ENCODE measurements at places on chromosomes 2 and 18.

DNA sequence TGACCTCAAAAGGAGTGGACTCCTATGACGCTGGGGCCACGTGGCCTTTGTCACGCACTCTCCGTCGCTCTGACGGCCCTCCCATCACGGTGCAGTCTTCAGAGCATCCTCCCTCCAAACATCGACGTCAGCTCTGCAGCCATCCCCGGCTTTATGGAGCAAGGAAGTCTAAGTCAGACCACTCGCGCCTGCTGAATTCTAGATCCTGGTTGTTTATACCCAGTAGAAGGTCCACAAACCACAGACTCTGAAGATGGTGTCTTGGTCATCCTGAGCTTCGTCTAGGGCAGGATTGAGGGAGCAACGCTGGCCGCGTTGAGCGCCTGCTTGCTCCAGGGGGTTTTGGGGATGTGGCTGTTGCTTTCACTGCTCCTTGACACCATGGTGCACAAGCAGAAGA lies 228.0 kb upstream of the SALL3 start:
- no peak for DNase-seq

DNA sequence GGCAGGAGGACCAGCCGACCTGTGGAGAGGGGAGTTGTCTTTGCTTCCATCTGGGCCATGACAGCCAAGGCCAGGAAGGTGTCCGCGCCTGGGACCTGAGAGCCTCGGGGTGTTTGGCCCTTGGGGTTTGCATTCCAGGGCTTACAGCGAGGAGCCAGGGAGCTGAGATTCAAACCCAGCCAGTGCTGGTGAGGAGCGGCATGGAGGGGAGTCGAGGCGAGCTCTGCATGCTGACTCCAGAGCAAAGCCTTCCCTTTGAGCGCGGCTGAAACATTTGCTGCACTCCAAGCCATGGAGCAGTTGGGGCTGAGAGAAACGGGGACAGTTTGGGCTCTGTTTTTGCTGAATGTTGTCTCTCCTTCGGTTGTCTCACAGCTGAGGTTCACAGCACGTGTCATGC lies 77.4 kb downstream of the TWIST2 start:
- no peak for DNase-seq

GRCh38 chr2:26712486-26713465 lies 20.3 kb downstream of the KCNK3 start:
- peak; percentile 20 for DNase-seq

GRCh38 chr2:7840651-7841380 lies 841.0 kb upstream of the ID2 start:
- no peak for DNase-seq

GRCh38 chr2:72813841-72814240 lies 12.0 kb downstream of the EXOC6B start:
- no peak for DNase-seq

GRCh38 chr18:9741406-9741792 lies 33.3 kb downstream of the RAB31 start:
- no peak for DNase-seq

DNA sequence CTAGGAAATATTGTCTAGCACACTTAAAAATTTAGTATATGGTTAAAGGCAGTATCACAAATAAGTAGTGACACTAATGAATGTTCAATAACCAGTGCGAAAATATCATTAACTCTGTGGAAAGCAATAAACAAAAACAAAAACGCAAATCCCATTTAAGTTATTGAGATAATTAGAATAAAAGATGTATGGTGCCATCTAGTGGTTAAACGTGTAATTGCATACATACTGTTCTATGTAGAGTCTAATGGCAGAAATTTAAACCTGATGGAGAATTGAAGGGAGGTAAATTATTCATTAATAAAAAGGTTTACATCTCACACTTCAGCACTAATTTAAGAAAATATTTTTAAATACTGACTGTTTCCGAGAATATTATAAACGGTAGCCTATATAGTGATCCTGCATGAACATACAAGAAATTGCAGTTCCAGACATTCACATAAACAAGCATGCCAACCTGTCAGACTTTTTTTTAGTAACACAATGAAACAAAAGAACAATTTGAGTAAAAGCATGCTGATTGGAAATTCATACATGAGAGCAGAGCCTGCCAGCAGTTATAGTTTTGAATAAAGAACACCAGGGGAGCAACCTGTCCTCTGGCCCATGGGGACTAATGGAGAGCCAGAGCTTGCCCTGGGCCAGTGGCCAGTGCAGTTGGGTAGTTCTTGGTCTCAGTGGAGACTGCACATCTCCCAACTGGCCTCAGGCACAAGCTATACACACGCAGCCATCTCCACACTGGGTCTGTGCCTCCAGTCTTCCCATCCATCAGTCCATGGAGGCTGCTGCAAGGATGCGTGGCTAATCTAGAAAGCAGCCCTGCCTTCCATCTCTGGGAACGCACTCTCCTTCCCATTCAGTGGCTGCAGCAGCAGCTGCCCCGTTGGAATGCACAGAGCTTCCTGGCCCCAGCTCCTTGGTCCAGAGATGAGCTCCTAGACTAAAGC lies 28.0 kb downstream of the GCG start:
- peak; percentile 61 for DNase-seq

GRCh38 chr18:45830917-45831316 lies 5.4 kb downstream of the SIGLEC15 start:
- DNase-seq = no peak

DNA sequence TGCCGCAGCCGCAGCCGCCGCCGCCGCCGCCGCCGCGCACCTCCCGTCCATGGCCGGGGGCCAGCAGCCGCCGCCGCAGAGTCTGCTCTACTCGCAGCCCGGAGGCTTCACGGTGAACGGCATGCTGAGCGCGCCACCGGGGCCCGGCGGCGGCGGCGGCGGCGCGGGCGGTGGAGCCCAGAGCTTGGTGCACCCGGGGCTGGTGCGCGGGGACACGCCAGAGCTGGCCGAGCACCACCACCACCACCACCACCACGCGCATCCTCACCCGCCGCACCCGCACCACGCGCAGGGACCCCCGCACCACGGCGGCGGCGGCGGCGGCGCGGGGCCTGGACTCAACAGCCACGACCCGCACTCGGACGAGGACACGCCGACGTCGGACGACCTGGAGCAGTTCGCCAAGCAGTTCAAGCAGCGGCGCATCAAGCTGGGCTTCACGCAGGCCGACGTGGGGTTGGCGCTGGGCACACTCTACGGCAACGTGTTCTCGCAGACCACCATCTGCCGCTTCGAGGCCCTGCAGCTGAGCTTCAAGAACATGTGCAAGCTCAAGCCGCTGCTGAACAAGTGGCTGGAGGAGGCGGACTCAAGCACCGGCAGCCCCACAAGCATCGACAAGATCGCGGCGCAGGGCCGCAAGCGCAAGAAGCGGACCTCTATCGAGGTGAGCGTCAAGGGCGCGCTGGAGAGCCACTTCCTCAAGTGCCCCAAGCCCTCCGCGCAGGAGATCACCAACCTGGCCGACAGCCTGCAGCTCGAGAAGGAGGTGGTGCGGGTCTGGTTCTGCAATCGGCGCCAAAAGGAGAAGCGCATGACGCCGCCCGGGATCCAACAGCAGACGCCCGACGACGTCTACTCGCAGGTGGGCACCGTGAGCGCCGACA lies 2.4 kb downstream of the POU3F3 start:
- no peak for DNase-seq

DNA sequence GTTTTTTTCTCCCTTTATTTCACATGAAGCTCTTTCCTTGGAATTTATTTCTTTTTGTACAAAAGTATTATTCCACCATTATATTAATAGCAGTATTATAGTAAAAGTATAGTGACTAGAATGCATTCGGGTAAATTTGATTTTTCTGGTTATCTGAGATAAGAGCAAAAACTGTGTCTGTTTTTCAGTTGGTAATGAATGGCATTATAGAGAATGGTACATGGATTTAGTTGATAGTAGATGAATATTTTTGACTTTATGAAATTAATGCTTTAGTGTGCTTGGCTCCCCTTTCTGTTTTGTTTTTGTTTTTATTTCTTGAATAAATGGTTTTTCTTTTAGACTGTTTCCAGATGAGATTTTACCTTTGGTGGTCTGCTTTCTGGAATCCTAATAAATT lies 71.8 kb downstream of the MTA3 start:
- DNase-seq = no peak

DNA sequence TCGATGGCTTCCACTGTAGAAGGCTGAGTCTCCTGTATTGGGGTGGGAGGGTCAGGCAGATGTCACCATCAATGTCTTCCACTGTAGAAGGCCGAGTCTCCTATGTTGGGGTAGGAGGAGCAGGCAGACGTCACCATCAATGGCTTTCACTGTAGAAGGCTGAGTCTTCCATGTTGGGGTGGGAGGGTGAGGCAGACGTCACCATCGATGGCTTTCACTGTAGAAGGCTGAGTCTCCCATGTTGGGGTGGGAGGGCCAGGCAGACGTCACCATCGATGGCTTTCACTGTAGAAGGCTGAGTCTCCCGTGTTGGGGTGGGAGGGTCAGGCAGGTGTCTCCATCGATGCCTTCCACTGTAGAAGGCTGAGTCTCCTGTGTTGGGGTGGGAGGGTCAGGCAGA lies 117.5 kb upstream of the TPO start:
- no peak for DNase-seq

GRCh38 chr2:115942800-115943199 lies 1500.4 kb downstream of the DPP10 start:
- no peak for DNase-seq

DNA sequence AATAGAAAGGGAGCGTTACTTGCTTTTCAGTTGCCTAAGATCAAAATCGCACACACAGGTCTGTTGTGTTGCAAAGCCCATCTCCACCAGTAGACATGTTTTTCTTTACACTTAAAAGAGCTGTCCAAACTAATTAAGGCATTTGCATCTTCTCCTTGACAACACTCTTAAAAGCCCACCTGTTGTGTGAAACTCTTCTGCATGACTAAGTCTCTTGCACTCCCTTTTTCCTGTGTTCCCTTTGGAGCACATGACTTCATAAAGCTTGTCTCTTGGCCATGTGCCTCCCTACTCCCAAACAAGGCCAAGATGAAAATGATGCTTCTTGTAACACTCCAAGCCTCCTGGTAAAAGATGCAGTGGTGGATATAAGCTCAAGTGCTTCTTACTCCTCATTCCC lies 26.1 kb downstream of the PID1 start:
- no peak for DNase-seq

- DNase-seq = no peak
Measured at GRCh38 chr18:21463718-21464117, 136.8 kb downstream of the ESCO1 start.

- DNase-seq = no peak
Measured at GRCh38 chr2:205902900-205903237, 183.1 kb downstream of the INO80D start.

GRCh38 chr2:175063741-175064140 lies 58.6 kb upstream of the CHN1 start:
- DNase-seq = no peak

DNA sequence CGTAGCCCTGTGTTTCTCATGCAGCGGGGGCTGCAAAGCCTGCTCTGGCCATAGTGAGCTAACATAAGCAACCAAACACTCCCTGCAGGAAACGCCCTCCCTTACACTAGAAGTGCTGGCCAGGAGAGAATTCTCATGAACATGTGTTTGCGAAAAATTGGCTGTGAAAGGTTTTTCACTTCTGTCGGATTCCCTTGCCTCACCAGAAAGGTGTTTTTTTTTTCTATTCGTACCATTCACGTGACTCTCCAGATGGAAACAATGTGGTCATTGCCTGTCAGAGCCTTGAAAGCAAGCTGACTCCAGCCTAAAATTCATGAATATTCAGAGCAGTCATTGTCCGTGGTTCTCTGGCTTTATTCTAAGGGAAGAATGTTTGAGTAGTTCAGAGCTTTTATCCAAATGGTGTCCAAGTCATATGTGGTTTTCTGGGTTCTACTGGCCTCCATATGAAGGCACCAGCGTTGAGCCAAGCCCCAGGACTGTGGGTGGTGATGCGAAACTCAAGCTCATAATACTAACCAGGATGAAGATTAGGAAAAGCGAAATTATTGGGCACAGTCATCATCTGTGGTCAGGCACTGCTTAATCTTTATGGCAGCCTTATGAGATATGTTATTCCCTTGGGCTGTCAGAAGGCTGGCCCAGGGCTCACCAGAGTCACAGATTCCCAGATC lies 236.4 kb downstream of the ALPK2 start:
- DNase-seq = peak; percentile 60

GRCh38 chr2:174343343-174343622 lies 8.5 kb downstream of the SP9 start:
- no peak for DNase-seq

DNA sequence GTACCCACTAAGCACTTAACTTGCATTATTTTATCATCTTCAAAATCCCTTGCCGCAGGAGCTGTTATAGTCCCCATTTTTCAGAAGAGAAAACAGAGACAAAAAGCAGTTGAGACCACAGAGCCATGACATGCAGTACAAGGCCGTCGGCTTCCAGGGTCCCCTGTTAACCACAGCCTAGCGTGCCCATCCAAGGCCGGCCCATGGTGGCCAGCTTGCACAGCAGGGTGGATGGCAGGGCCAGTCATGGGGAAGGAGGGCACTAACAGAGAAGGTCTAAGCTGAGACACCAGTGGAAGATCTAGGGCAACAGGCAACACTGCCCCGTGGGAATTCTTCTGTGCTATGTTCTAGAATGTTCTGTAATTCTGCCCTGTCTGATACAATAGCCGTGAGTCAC lies 192.6 kb upstream of the ID2 start:
- DNase-seq = no peak

- DNase-seq = no peak
Measured at GRCh38 chr2:96699621-96700020, 40.2 kb downstream of the LMAN2L start.

DNA sequence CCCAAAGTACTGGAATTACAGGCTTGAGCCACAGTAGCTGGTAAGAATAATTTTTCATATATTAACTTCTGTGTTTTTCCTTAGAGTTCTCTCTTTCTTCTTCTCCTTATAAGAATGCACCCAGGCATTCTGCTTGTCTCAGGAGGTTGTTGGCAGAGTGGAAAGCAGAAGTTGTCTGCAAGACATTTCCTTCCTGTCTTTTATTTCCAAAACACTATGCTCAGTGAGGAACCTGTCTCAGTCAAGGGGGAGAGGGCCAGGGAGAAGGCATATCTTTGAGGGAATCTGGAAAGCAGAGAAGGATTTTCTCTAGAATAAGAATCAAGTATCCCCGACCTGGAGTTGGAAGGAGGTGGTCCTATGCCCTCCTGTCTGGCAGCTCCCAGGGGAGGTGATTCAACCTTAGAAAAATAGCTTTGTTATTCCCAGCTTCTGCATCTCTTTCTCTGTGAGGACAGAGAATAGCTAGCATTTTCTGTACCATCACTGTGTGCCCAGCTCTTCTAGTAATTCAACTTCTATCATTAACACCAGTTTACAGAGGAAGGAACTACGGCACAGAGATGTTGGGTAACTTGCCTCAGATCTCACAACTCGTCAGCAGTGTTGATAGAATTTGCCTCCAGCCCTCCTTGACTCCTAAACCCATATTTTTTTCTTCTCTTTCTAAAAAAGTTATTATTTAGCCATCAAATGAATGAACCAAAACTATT lies 3.8 kb upstream of the LPIN2 start:
- no peak for DNase-seq
